ENCODE measurements at places on chromosomes 16 and 17.

DNA sequence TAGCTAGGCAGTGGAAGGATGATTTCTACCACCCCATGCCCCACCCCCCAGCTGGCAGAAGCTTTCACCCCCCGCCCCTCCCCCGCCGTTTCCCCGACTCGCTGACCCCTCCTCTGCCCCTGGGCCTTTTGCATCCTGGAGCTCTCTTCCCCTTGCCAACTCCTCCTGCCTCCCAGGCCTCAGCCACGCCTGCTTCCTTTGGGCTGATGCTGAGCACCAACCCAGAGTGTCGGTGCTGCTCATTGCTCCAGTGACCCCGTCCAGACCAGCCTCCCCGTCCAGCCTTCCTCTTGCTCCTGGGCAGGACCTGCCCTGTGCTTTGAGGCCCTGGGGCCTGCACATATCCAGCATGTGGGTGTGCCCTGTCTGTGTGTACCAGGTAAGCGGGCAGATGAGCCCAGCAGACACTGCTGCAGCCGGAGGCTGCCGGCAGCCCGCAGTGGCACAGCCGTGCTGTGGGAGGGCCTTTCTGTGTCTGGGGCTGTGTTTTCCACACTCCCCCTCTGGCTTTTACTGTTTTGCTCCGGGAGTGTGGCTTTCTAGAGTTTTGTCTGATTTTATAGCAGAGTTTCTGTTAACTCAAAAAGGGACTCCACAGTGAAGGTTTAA is 72.9 kb downstream of the JPH3 start:
- no peak for DNase-seq

GRCh38 chr17:32831627-32832243 is 45.2 kb downstream of the MYO1D start:
- DNase-seq = peak; percentile 17

- no peak for DNase-seq
Observed at GRCh38 chr16:81241706-81242105, 3.2 kb downstream of the BCO1 start.

DNA sequence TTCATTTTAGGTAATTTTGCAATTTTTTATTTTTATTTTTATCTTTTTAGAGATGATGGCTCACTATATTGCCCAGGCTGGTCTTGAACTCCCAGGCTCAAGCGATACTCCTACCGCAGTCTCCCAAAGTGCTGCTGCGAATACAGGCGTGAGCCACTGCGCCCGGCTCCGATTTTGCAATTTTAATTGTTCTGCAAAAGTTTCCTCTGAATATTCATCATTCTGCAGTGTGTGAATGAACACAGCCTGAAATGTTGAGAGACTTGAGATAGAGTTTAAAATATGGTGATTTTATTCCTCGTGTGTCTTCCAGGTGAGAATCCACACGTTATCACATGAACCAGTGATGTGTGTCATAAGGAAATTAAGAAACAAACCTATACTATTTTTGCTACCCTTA is 75.8 kb downstream of the KCNJ12 start:
- DNase-seq = no peak

DNA sequence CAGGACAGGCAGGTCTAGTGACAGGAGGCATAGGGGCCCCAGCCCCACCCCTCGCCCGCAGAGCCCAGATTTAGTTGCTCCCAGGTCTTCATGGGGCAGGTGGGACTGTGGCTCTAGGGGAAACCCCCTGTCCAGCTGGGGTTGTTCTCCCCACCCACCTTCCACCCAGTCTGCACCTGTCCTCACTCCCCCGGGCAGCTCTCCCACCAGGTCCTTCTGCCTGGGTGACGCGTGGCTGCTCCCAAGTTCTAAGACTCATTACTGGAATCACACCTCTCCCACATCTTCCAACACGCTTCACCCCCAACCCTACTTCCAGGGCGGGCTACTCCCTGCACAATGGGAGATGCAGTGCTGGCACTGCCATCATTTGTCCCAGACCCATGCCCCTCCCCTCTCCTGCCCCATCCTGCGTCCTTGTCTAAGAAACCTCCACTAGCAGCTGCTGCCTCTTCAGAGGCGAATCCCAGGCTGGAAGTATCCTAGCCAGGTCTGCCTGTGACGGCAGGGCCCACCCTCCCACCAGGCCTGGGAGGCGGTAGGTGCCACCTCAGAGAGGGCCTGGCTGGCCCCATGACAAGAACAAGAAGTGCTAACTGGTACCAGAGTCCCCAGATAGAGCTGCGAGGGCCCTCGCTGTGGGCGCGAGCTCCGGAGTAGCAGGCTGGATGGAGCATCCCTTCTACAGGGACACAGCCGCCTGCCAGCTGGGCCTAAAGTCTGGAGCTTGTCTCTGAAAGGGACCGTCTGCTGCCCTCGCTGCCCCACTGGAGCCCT is 22.8 kb downstream of the GRIN2C start:
- no peak for DNase-seq

- no peak for DNase-seq
Observed at GRCh38 chr16:65725156-65725845, 603.4 kb upstream of the CDH11 start.

DNA sequence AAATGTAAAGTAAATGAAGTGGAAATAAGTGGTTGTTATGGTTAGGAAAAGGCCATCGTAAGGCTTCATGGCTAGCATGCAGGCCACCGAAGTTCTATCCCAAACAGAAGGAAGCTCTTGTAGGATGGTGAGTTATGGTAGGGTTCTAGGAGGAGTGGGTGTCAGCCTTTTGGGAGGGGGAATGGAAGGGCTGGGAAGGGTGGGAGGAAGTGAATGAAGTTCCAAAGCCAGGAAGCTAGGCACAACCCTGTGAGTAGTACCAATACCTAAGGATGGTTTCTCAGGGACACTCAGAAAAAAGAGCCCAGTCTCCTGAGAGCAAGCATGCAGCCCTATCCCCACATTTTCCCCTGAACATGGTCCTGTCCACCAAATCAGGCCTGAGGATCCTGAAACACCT is 36.3 kb upstream of the CDRT4 start:
- DNase-seq = no peak

- DNase-seq = no peak
Observed at GRCh38 chr17:75269844-75270217, 1.2 kb downstream of the MIF4GD start.

GRCh38 chr16:1909561-1910231 is 8.5 kb downstream of the HS3ST6 start:
- DNase-seq = no peak

DNA sequence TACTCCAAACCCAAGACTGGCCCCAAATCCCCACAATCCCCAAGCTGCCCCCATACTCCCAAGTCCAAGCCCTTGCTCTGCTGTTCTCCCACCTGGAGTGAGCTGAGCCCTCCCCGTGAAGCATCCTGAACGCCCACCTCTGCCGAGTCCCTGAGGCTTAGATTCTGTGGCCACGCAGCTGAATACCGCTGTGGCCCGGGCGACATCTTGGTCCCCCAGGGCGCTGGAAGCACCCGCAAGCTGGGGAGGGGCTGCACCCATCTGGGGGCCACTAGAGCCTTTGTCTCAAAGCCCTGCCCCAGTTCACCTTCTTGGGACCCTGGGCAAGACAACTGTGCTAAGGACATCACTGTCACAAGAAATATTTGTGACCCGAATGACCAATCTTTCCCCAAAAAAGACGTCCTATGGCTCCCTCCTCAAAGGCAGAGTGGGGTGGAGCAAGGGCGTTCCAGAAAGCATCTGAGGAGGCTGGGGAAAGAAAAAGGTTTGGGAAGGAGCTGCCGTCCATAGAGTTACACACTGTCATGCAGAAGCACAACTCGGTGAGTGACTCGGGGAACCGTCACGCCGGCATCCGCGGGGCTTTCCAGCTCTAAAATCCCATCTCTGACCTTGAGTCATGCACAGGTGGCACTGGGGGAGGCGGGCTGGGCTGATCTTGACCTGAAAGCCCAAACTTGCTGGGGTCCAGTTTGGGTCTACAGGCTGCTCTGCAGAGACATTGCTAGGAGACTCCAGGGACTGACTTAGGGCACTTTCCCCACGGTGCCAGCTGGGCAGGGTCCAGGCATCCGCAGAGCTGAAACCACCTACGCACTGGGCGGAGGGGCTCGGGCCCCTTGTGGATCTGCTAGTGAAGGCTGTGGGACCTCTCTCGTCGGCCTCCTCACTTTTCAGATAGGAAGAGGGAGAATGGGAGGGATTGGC is 6.6 kb downstream of the PTX4 start:
- DNase-seq = no peak

- no peak for DNase-seq
Observed at GRCh38 chr16:89150981-89151380, 20.6 kb upstream of the CDH15 start.

DNA sequence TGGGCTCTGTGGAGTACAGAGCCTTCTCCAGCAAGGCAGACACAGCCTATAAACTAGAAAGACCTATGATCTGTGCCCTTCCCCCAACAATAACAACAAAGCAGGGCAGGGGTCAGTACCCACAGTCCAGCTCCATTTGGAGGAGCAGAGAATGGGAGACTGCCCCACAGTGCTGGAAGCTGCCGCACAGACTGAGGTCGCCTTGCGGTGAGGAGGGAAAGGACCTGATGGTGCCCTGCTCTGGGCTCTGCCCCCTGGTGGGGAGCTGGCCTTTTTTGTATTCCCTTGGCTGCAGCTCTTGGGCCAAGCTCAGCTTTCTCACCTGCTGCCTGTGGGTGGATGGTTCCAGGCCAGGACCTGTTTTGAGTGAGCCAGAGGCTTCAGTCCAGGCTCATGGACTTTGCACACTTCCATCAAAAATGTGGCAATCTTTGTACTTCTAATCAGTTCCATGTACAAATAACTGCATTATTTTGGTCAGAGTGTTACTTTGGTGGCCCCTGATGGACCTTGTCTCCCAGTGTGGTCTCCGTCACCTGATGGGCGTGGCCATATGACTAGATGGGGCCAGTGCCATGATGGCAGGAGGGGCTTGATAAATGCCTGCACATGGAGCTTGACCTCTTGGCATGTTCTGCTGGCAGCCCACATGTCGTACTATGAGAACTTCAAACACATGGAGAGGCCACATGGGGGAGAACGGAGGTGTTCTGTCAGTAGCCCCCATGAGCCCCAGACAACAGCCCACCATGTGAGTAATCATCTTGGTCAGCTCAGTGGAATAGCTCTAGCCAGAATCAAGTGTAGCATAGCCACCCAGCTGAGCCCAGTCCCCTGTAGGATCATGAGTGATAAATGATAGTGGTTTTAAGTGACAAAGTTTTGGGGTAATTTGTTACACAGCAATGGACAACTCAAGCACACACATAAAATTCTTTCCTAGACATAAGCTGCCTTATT is 24.2 kb downstream of the B9D1 start:
- DNase-seq = peak; percentile 10

GRCh38 chr16:86857807-86858206 is 279.5 kb downstream of the FOXL1 start:
- DNase-seq = no peak

DNA sequence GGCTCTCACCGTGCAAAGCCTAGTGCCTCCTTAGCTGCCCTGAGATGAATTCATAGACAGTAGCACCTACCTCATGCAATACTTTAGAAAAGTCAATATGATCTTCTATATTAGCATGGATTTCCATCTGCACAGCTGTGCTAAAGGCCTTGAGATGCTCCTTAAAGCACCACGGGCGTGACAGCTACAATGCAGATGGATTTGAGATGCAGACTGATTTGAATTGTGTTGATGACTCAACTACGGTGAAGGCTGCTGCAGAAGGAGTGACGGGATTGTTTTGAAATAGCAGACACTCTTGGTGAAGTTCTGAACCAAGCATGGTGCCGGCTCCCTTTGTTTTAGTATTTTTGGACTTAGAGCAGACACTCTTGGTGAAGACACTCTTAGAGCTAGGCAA is 88.2 kb downstream of the SPECC1 start:
- DNase-seq = no peak

DNA sequence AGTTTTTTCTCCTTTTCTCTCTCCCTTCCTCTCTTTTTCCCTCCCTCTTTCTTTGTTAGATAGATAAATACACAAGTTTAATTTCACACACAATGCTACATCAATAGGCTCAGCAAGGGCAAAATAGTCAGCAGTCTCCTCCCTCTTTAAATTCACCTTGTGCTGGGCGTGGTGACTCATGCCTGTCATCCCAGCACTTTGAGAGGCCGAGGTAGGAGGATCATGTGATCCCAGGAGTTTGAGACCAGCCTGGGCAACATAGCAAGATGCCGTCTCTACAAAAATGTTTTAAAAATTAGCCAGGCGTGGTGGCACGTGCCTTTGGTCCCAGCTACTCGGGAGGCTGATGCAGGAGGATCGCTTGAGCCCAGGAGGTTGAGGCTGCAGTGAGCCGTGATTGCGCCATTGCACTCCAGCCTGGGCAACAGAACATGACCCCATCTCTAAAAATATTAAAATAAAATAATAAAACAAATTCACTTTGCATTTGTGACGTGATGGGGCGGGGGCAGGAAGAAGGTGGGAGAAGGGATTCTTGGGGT is 27.4 kb downstream of the IL21R start:
- DNase-seq = no peak

GRCh38 chr17:10305398-10305797 is 67.4 kb downstream of the MYH13 start:
- DNase-seq = no peak

DNA sequence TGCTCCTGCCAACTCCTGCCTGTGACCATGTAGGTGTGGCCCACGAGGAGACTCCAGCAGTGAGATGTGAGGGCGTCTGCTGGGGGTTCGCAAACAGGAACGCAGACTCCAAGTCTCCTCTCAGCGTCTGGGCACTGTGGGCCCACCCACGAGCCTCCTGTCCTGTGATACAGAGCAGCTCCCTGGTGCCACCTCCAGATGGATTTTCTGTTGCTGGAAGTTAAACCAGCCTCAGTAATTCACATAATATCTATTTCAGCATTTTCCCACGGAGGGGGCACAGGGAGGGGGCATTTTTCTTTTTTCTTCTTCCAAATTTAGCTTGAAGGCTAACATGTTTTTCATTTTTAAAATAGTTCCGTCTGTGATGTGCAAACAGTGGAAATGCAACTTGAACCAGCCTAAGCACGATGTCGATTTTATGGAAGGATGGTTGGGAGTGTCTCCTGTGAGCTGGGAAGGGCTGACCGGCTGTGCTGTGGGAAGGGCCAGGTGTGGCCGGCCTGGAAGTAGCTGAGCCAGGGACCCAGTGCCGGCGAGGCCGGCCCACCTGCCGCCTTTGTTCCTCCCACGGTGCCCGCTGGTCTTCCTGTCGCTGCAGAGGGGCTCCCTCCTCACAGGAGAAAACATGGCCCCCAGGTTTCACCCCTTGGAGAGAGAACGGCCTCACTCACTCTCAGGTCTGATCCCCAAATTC is 3.9 kb upstream of the RAB40B start:
- DNase-seq = no peak

DNA sequence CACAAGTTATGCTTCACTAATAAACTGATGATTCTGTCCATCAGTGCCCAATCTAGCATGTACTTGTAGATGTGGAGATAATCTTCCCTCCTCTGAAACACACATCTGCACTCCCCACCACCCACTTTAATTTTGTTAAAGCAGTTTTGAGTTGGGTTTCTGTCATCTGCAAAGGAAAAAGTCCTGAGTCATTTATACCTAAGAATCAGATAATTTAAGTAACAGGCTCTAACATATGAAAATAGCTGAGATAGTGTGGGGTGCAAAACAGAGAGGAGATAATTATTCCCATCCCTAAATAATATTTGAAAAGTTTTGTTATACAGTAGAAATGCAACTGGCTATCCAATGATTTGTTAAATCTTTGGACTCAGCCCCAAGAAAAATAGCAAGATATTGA is 67.7 kb upstream of the ALOX12 start:
- no peak for DNase-seq

Measured in NCI-H526 (cell line).